ENCODE measurements at places on chromosomes 1 and 21. TPM values are rescaled to one million over a fixed set of nuclear protein-coding genes. Genes with fewer than 3 reads are reported as not detected.
A peak's percentile ranks its signal among the peaks of the same experiment; 100 is the strongest.

SYT11 gene
- total RNA-seq, result 7.5 TPM

IL12RB2 gene
- 0.81 TPM for total RNA-seq

LAPTM5 gene
- 1.3 TPM for total RNA-seq

NPHS2 gene
- not detected for total RNA-seq

MMEL1 gene
- not detected for total RNA-seq

FAM110D gene
- 0.37 TPM for total RNA-seq

FCRL5 gene
- 0.70 TPM for total RNA-seq

TSPAN1 gene
- total RNA-seq, result 0.50 TPM

ATAD3C gene
- total RNA-seq, result 0.94 TPM

ALPL gene
- total RNA-seq, result 148 TPM

C21orf91 gene
- 30.5 TPM for total RNA-seq

- DNase-seq, result peak; percentile 89
These were observed 16.3 kb upstream of the ACKR1 start for GRCh38 chr1:159188375-159188788.

GRCh38 chr1:70504176-70504820 lies 93.2 kb downstream of the CTH start:
- no peak for DNase-seq

DNA sequence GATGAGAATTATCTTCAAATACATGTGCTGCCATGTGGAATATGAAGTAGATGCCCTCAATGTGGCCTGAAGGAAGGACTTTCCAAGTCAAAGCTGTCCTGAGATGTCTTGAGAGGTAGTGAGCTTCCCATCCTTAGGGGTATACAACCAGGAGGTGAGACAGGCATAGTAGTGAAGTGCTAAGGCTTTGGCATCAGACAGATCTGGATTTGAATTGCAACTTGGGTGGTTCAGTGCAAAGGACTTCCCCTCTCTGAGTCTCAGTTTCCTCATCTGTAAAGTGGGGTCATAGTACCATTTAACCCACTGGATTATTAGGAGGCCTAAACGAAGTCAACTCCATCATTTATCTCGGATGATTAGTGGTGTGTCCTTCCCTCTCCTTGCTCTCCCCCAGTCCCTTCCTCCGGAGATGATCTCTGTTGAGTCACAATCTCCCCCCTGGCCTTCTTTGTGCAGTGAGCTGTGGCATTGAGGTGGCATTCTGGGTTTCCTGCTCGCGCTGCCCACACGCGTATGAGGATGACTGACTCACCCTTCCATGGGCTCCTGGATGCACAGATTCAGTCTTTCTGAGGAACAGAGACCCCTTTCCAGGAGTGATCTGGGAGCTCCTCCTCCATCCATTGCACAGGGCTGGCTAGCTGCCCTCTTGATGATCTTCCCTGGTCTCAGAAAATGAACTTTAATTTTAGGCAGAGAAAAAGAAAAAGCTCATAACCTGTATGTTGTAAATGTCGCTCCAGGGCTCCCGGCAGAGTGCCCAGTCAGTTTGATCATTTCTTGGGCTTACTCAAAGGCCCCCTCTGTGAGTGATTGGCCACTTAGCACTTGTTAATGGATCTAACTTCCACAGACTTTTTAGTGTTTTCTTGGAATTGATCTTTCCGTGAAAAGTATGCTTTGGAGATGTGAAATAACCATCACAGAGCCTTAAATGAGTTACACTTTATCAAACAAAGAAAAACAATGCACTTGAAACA lies 354.6 kb downstream of the PTPRU start:
- DNase-seq, result no peak

- no peak for DNase-seq
These were observed 45.8 kb downstream of the NR5A2 start for GRCh38 chr1:200073286-200073637.

- DNase-seq, result no peak
These were observed 12.7 kb upstream of the AIM2 start for GRCh38 chr1:159089184-159089791.

DNA sequence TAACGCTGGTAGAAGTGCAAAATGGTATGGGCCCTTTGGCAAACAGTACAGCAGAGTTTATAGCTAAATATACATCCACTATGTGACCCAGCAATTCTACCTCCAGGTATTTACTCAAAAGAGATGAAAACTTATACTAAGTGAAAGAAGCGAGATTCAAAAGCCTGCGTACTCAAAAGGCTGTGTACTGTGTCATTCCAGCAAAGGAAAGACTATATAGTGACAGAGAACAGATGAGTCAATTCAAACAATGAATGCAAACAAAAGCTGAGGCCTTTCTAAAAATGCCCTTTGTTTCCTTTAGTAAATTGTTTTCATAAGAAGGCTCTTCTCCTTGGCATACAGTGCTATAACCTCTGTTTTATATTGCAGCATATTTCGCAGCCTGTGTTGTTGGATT lies 268.8 kb upstream of the CSF3R start:
- DNase-seq, result no peak

GRCh38 chr1:188489336-188490112 lies 1660.8 kb downstream of the PLA2G4A start:
- no peak for DNase-seq

GRCh38 chr1:116167625-116168276 lies 56.6 kb downstream of the MAB21L3 start:
- peak; percentile 21 for DNase-seq

DNA sequence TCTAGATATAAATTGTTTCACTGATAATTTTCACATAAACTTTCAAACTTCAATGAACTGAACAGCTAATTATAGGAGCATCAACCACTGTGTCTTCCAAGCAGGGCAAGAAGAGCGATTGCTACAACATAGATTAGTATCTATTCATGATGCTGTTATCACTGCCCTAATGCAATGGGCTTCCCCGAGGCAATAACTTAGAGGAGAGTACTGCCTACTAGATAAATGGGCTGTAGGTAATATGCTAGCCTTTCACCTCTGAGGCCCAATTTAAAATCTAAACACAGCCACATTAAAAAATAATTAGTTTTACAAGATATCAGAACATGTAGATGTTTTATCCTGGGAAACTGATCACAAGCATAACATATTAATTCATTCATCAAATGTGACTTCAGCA lies 318.0 kb downstream of the VAV3 start:
- DNase-seq, result no peak

- DNase-seq, result no peak
These were observed 27.0 kb downstream of the ANKRD13C start for GRCh38 chr1:70327306-70328076.

DNA sequence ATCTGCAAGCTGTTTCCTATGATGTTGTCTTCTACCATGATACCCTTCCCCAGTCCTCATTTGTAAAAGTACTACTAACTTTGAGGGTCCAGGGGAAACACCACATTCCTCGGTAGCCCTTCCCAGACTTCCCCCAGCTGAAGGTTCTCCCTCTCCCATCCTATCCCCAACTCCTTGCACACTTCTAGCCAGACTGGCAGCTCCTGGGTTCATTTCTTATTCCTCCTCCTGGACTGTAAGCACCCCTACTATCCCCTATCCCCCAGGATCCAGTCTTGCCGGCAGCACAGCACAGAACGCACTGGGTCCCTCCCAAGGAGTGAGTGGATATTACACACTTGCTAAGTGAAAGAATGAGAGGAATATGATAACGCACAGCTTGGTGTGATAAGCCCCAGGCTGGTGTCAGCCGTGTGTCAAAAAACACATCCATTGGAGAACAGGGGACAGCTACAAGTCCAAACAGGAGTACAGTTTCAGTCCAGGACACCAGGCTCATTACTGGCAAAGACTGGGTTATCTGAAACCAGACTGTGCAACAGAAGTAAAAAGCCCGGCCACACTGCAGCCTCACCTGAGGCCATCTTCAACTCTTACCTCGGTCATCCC lies 100.2 kb downstream of the SSBP3 start:
- DNase-seq, result no peak

GRCh38 chr1:230427981-230428380 lies 1.8 kb upstream of the PGBD5 start:
- DNase-seq, result peak; percentile 22

DNA sequence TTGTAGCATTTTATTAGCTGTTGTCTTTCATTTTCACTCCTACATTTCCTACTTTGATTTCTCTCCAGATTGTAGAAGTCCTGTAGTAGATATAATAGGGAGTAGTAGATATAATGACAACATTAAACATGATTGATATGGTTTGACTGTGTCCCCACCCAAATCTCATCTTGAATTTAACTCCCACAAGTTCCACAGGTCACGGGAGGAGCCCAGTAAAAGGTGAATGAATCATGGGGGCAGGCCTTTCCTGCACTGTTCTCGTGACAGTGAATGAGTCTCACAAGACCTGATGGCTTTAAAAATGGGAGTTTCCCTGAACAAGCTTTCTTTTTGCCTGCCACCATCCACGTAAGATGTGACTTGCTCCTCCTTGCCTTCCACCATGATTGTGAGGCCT lies 7.5 kb upstream of the PRDX6 start:
- DNase-seq, result no peak

- no peak for DNase-seq
These were observed 5.4 kb upstream of the SAMD11 start for GRCh38 chr1:918353-918752.

- DNase-seq, result no peak
These were observed 300.0 kb upstream of the VAMP3 start for GRCh38 chr1:7470904-7471638.

DNA sequence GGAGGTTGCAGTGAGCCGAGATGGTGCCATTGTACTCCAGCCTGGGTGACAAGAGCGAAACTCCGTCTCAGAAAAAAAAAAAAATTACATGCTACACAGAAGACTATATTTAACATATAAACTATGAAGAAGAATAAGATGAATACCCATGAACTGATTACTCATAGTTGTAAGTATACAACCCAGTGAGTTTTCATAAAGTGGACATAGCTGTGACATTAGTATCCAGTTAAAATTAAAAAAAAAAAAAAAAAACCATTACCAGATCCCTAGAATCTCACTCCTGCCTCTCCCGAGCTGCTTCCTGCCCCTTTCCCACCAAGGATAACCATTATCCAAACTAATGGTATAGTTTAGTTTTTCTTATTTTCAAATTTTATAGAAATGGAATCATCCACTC lies 37.4 kb downstream of the UBE4B start:
- no peak for DNase-seq
